ENCODE measurements at places on chromosomes 16 and 17.

DNA sequence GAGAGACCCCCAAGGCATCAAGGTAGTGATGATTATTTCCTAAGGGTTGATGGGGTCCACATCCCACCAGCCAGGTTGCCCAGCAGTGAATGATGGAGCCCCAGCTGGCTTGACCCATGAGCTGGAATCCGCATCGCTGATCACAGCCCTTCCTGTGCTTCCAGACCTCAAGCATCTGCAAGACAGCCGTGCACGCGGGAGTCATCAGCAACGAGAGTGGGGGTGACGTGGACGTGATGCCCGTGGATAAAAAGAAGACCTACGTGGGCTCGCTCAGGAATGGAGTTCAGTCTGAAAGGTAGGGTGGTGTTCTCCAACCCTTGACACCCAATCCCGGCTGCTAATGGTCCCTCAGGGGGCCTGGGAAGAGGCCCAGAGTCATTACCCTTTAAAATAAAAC is 69.3 kb downstream of the CRISPLD2 start:
- DNase-seq = no peak

DNA sequence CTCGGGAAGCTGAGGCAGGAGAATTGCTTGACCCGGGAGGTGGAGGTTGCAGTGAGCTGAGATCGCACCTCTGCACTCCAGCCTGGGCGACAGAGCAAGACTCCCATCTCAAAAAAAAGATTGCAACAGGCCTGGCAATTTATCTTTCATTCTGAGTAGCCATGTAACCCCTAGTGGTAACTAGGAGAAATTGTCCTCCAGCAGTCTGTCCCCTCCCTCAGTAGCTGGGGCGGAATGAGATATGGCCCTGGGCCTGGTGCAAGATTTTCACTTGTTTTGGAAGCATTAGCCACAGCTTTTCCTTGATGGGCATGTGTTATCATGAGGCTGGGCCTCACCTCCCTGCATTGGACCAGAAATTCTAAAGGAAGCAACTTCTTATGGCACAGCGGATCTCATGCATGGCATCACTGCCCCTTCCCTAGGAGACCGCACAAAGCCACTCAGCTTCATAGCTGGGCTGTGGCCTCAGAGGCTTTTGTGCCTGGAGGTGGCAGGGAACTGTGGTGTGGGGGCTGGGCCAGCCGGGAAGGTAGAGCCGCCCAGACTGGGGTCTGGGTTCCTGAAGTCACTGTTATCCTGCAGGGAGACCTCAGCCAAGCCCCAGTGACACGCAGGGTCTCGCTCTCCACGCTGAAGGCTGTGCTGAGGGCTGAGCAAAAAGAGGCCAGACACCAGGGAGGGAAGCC is 13.4 kb downstream of the NATD1 start:
- DNase-seq = peak; percentile 24

GRCh38 chr16:26457095-26457494 is 609.6 kb upstream of the C16orf82 start:
- DNase-seq = no peak

GRCh38 chr16:58511933-58512815 is 3.1 kb upstream of the SETD6 start:
- DNase-seq = peak; percentile 51

DNA sequence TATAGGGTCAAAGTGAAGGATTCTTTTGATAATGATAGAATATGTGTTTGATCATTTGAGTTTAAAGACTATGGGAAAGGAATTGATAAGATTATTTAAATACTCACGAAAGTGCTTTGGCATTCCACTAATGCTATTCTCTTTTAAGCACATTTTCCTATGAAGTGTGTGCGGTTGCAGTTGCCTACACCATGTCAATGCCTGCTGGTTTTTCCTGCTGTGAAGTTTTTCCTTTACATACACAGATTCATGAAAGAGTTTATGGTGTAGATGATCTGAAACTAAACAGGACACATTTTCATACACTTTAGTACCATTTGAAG is 78.7 kb downstream of the VMP1 start:
- no peak for DNase-seq

- no peak for DNase-seq
Observed at GRCh38 chr16:88837806-88838205, 18.9 kb downstream of the GALNS start.

GRCh38 chr17:75124041-75124818 is 7.3 kb downstream of the NT5C start:
- peak; percentile 22 for DNase-seq

DNA sequence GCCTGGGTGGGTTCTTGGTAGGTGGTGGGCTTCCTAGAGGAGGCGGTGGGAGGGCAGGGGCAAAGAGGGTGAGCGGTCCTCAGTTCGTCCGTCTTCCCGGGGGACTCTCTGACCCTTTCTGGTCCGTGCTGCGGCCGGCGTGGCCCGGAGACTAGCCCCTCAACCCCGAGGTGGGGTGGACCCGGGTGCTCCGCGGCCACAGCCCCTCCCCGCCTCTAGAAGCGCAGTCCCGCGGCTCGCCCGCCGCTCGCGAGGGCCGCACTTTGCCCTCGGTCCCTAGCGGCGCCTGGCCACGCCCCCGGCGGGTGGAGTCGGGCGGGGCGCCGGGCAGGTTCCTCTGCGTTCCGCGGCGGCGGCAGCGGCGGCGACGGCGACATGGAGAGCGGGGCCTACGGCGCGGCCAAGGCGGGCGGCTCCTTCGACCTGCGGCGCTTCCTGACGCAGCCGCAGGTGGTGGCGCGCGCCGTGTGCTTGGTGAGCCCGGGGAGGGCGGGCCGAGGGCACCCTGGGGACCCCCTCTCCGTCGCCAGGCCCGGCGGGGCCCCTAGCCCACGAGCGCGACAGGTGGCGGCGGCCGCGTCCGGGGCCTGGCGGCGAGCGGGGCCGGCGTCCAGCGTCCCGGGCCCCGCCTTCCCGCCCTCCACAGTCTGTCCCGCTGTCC is at the start of gene SYNGR2:
TSS of gene SYNGR2 (plus strand) at position 340 of the 661 bp plus-strand sequence. CDS start at position 376, 36 bp downstream.
- peak; percentile 44 for DNase-seq

GRCh38 chr17:78234261-78234865 is 2.9 kb downstream of the TMEM235 start:
- no peak for DNase-seq

DNA sequence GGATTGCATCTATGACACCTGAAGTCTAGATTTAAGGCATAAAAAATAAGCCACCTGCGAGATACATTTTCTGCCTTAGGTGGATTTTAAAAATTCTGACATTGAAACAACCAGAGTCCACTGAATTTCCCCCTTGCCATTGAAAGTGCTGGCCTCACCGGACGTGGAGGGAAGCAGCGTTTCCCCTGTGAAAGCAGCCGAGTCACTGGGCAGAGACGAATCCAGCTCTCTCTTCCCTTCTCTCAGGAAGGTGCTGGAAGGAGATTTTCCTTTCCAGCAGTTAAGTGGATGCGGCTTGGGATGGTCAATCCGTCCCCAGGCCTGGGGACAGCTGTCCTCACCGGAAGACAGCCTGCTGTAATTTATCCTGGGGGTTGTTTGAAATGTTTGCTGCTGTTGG is 270.9 kb upstream of the FOXF1 start:
- no peak for DNase-seq

- no peak for DNase-seq
Observed at GRCh38 chr16:46896314-46896968, 12.3 kb downstream of the GPT2 start.

DNA sequence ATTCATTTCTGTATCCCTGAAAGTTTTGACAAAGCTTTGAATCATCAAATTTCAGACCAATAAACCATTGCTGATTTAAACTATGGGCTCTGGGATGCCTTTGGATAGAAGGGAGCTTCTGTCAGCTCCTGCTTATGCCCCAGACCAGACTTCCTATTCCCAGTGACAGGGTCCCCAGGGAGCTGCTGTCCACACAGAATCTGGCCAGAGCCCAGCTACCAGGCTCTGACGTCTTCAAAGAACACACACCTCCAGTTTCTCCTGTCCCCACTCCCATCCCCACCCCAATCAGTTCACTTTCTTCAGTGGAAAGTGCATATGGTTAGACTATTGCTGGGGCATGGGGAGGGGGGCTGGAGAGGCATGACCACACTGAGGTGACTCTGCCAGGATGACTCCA is 51.6 kb upstream of the SREBF1 start:
- no peak for DNase-seq

DNA sequence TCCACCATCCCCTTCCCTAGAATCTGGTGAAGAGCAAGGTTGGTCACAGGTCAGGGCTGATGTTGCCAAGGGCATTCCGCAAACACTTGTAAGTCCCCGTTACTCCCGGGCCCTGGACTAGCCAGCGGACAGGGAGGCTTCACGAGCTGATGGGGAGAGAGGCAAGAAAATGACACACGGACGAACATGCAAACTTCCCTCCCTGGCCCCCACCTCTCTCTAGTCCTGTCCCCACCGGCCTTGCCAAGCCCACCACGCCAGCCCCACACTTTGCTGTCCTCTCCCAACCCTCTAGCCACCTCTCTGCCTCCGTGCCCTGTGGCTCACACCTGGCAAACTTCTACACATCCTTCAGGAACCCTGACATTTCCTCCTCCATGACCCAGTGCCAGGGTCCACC is 54.8 kb downstream of the RPH3AL start:
- no peak for DNase-seq

DNA sequence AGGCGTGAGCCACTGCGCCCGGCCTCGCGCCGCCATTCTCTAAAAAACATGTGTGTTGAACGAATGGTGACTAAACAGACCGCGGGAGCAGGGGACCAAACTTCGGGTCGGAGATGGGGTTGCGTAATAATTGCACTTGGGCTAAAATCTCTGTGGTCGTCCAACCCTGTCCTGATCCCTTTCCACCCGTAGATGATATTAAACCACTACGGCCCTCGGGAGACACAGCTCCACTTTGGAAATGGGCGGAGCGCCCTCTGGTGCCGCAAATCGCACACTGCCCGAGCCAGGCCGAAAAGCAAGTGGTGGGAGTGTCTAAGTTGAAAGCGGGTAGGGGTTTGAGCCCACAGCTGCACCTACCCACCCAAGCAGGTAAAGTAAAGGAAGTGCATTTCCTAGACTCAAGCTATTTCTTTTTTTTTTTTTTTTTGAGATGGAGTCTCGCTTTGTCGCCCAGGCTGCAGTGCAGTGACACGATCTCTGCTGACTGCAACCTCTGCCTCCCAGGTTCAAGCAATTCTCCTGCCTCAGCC is 17.0 kb downstream of the CAVIN1 start:
- peak; percentile 57 for DNase-seq

DNA sequence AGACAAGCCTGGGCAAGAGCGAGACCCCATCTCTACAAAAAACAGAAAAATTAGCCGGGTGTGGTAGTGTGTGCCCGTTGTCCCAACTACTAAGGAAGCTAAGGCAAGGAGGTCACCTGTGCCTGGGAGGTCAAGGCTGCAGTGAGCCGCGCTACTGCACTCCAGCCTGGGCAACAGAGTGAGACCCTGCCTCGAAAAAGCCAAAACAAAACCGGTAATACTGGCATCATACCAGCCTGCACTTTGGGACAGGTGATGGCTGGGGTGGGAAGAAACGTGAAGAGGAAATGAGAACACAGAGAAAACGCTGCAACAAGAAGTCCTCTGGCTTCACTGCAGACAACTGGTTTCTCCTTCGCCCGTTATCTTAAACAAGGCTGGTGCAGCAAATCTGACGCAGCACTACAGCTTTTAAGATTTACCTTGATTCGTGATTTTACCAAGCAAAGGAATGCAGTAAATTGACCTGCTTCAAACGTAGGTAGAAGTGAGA is 725 bp upstream of the CASC3 start:
- no peak for DNase-seq

GRCh38 chr17:58671969-58672368 is 19.9 kb downstream of the TEX14 start:
- no peak for DNase-seq

- peak; percentile 60 for DNase-seq
Observed at GRCh38 chr17:31373150-31374093, 18.1 kb upstream of the RAB11FIP4 start.

DNA sequence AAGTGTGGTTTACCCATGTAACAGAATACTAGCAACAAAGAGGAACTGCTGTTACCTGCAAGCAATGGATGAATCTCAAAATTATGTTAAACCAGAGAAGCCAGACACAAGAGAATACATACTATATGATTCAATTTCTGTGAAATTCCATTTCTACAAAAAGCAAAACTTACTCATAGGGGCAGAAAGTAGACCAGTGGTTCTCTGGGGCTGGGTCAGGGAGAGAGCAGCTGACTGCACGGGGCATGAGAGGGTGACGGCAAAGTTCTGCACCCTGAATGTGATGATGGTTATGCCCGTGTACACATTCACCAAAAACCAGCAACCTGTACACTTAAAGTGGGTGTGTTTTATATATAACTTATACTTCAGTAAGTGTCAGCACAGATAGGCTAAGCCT is 3.1 kb downstream of the ZNF843 start:
- no peak for DNase-seq

- DNase-seq = no peak
Observed at GRCh38 chr16:68083861-68084503, 1.2 kb upstream of the NFATC3 start.

All from fibroblast of skin of right quadriceps (primary cell).